Fibroblast of skin of abdomen (primary cell): ENCODE measurements at places on chromosomes 5 and 9.

- peak; percentile 28 for DNase-seq
Observed at GRCh38 chr5:68331192-68332079, 115.9 kb downstream of the PIK3R1 start.

DNA sequence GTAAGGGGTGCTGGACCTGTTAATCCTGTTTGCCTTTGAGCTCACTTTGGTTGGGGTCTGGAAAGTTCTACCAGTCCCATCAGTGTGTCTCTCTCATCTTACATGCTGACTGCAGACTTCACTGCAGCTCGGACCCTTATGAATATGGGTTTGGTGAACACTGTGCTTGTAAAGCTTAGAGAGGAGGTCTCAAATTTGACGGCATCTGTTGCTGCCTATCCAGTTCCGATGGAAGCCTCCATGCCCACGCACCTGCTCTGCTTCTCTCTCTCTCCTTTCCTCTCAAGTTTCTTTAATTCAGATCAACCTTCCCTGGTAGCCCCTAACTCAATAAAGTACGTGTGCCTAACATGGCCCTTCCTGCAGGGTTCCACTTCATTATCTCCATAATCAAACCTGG is 217.9 kb downstream of the HSPA4 start:
- no peak for DNase-seq

- DNase-seq, result no peak
Observed at GRCh38 chr9:30060976-30061375, 2323.5 kb upstream of the ACO1 start.

DNA sequence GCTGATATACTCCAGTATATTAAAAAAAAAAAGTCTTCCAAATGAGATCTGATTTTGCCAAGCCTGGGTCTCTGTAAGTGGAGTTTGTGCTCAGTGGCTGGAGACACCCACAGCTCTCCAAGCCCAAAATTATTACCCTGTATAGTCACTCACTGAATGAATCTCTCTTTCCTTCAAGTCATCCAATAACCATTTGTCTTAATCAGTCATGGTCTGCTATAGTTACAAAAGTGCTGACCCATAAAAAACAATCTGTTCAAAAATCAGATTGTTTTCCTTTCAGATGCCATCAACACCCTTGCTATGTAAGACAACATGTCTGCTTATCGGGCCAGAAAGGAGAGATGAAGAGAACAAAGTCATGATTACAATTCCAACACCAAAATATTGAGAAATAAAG is 159.4 kb upstream of the FST start:
- no peak for DNase-seq

DNA sequence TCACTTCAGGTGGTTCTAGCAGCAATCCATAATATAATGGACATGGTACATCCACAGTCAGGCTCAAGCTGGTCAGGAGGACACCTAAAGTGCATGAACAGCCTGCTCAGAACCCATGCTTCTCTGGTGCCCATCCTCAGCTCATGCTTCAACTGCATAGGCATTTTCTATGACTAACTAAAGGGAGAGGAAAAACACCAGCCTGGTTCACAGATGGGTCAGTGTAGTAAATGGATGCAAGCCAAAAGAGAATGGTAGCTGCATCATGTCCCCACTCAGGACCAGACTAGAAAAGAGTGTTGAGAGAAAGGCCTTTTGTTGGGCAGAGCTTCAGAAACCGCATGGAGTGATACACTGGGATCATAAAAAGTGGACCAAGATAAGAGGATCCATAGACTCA is 556.6 kb downstream of the TLE1 start:
- DNase-seq, result no peak

DNA sequence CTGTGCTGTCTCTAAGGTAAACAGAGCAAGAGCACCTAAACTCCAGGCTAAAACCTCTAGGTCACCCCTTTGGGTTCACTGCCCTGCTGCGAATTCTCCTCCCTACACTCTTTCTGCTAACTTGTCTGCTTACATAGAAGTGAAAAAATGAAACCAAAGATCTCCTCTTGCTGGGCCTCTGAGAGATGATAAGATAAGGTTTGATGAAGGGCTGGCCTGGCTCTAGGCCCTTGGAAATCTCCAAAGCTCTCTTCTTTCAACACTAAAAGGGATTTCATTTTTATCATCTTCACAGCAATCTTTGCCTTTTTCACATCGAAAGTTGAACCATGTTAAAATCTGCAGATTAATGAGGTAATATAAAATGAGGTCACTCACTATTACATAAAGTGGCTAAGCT is 450.8 kb upstream of the TLE4 start:
- DNase-seq, result no peak

- peak; percentile 80 for DNase-seq
Observed at GRCh38 chr9:1216532-1216931, 166.4 kb downstream of the DMRT2 start.

GRCh38 chr9:107226421-107226820 is 56.7 kb upstream of the RAD23B start:
- DNase-seq, result no peak

DNA sequence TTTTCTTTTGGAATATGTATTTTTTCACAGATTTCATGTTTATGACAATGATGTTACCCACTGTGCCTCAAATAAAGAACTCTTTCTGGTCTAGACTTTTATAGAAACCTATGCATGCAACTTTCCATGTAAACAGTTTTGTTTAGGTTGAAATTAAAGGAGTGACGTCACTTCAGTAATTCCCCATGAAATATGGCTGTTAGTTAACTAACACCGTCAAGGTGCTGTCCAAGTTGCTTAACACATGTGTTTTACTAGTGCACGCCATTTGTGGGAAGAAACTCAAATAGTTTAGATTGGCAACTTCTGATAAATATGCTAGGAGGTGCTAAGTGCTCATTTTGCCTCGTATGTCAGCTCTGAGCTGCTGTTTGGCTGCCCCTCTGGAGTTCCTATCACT is 102.2 kb downstream of the FBN2 start:
- no peak for DNase-seq

DNA sequence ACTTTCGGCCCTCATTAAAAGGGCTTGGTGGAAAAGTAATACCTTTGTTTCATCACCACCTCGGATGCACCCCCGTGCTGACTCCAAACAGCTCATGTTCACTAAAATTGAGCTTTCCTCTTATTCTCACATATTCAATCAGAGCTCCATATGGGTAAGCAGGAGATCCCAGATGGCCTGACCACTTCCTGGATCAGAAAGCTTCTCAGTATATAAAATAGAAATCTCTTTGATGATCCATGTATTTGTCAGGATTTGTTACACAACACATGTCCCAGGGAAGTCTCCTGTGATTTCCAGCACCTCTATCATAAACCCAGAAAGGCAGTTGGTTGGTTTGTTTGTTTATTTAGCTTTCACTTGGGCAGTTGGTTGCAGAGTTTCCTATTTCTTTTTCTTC is 402.0 kb downstream of the MLLT3 start:
- peak; percentile 62 for DNase-seq

DNA sequence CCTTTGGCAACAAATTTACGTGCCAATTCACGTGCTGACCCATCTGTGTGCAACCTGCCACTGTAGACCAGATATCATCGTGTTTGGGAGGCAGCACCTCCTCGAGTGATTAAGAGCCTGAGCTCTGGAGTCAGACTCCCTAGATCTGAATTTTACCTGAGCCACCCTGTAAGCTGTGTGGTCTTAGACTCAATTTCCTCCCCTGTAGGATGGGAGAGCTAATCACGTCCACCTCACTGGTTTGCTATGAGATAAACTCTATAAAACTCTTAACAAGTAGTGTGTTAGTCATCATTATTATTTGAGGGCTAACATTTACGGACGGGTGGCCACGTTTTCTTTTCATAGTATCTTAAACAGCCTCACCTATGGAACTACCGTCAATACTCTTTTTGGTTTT is 220.0 kb upstream of the ADAMTSL1 start:
- DNase-seq, result no peak

DNA sequence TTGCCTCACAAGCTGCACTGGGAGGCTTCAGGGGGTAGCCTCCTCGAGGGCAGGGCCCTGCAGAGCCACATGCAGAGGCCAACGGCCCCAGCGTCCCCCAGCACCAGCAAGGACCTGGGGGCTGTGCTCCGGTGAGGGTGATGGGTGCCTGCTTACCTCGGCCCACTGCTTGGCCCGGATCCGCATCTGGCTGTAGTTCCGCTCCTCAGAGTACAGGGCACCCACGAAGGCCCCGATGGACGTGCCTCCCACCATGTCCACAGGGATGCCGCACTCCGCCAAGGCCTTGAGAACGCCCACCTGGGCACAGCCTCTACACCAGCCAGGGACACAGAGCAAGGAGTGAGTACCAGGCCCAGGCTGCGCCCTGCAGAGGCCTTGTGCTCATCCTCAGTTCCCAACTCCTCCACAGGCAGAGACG is 8.0 kb upstream of the NSMF start:
- no peak for DNase-seq
